ENCODE measurements at places on chromosomes 1 and 21. TPM values are rescaled to one million over a fixed set of nuclear protein-coding genes. Genes with fewer than 3 reads are reported as not detected.

- ATAC-seq, result no peak
Measured at GRCh38 chr21:46142582-46143473, 12.6 kb downstream of the FTCD start.

DNA sequence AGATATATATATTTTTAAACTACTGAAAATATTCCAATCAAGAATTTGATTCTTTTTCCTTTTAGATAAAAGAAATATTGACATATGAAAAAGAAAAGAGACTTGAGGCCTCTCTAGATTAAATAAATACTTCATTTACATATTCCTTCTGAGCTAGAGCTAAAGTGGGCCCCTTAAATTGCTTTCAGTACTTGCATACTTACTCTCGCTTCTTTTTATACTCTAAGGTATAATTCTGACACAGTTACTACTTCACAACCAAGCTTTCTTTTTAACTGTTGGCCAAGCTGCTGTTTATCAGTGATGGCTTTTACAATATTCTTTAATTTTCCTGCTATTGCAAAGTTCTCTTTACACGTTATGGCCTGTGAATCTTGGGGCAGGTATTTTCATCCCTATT lies 24.6 kb downstream of the EXTL2 start:
- no peak for ATAC-seq

- no peak for ATAC-seq
Measured at GRCh38 chr1:242605521-242605920, 81.0 kb upstream of the PLD5 start.

GRCh38 chr1:50591598-50591997 lies 168.4 kb upstream of the DMRTA2 start:
- no peak for ATAC-seq

GRCh38 chr1:204623894-204624361 lies 61.6 kb downstream of the LRRN2 start:
- no peak for ATAC-seq

- ATAC-seq, result no peak
Measured at GRCh38 chr1:35706846-35707600, 11.7 kb downstream of the C1orf216 start.

CELA3A gene
- not detected for total RNA-seq

PDPN gene
- total RNA-seq, result 10.9 TPM

Measured in gastroesophageal sphincter (tissue), 4 donors.